Pancreas (tissue), 10 donors: ENCODE measurements at places on chromosomes 5 and 9. TPM values are rescaled to one million over a fixed set of nuclear protein-coding genes. Genes with fewer than 3 reads are reported as not detected.

DNA sequence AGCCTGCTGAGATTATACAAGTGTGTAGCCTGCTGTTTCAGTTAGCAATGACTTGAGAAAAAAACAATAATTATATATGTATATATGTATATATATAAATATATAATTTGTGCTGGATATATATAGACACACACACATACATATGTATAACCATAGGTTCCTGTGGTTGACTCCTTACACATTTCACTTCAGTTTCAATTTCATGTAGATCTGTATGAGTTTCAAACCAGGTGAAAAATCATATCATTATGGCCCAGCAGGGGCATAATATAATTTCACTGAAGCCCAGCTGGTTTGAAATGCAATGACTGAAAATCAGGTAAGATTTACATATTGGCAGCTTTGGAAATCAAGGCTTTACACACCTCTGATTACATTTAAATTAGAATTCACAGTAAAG is 690.4 kb upstream of the CDH18 start:
- no peak for DNase-seq

- DNase-seq: no peak
These were observed 17.2 kb downstream of the CENPP start for GRCh38 chr9:92342825-92343488.

Gene IFNA4
- total RNA-seq: not detected

Gene TRIM7
- 1.9 TPM for total RNA-seq

Gene KCNV2
- not detected for total RNA-seq
